Cortex of kidney (tissue), 1 donor: ENCODE measurements at places on chromosomes 2 and 18.

DNA sequence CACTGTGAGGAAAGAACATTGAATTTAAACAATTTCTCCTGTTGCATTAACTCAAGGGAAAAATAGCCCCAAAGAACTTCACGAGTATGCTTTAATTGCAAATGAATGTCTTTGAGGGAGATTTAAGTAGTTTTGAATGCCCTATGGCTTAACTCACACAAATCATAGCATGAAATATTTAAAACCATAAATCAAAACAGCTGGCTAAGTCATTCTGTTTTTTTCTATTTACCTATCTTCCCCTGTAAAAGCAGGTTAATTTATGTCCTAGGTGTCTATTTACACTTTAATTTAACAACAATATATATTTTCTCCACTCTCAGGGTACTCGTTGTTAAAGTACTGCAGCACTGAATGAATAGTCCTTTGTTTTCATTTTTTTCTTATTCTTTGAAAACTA, 118.8 kb upstream of the PIEZO2 start:
- DNase-seq = no peak

DNA sequence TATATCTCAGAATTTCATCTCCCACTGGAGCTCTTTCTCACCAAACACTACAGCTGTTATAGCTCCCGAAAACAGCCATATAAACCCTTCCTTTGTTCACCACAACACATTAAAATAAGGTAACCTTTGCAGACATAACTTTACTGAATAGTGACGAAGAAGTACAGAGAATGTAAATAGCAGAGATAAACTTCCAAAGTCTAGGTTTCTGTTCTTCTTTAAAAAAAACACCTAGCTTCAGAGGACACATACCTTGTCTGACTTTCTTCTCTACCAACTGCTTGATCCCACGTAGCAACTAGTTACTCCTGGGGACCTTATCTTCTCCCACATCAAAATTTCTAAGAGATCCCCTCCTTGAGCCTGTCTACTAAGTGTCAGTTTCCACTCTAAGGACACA, 32.3 kb downstream of the ATL2 start:
- DNase-seq = no peak

DNA sequence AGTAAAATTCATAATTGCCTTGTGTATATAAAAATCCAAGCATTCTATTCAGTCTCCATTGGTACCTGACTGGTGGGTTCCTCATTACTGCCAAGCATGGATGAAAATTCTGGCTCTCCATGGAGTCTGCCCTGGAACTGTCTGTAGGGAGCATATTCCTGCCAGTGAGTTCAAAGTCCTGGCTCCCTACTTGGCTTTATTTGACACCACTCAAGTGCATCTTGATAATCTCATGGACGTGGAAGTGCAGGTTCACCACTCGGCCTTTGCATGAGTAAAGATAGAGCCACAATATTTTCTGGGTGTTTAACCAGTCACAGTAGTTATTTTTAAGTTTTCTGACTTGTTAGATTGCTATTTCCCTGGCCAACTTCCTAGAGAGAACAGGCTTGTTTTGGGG, 63.5 kb downstream of the CNTNAP5 start:
- DNase-seq = no peak

DNA sequence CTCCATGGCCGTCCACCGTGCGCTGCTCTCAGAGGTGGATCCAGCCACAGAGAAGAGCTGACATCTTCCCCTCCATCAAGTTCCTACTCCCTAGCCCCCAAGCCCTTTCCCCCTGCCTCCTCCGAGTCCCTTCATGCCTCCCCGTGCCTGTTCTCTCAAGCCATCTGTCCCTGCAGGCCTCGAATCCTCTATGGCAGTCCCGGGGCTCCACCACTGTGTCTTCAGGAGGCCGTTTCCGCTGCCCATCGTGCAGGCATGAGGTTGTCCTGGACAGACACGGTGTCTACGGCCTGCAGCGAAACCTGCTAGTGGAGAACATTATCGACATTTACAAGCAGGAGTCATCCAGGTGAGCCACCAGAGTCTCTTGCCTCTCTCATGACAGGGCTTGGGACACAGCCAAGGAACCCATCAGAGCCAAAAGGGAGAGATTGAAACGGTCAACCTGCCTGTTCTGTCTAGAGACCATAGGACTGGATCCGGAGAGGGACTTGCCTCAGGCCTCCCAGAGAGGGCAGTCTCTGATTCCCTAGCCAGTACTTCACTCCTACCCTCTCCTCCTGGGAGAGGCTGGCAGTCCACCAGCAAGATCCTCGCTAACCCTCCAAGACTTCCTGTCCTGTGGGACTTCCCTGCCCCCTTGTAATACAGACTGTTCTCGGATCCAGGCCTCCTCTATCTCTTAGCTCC, 9.7 kb downstream of the UCN start:
- no peak for DNase-seq

- DNase-seq = no peak
These were observed 124.1 kb downstream of the DNAH6 start for GRCh38 chr2:84640411-84640810.

DNA sequence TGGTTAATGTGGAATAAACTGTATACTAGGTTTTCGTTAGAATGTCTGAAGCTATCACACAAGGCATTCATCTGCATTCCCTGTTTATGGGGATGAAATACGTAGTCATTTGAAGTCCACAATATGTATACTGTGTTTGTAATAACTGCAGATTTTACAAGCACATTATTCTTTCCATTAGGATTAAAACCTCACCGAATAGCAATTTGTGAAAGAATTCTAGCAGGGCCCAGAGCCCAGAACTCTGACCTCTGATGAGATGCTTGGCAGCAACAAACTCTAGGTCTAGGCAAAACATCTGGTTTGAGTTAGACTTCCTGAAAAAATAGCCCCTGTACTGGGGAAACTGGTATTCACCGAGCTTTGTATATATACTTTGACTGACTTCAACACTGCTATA, 158.2 kb downstream of the SRBD1 start:
- no peak for DNase-seq

DNA sequence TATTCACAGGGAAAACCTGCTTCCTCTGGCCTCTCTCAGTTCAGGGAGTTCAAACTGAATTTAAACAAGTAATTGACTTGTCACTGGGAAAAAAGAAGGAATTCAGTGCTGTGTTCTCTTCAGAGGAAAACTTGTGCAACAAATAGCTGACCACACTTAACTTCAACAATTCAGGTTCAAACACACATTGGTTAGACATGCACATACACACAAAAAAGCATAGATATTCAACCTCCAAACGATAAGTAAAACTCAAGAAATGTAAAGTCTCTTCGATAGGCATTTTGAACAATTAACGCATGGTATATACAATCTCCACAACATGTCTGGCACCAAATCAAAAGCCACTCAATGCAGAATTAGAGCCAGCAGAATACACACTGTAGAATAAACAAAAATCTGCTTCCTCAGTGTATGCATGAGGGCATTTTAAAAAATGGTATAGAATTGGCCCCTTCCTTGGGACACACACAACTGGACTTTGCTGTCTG, 269.0 kb downstream of the TCF4 start:
- DNase-seq = no peak

DNA sequence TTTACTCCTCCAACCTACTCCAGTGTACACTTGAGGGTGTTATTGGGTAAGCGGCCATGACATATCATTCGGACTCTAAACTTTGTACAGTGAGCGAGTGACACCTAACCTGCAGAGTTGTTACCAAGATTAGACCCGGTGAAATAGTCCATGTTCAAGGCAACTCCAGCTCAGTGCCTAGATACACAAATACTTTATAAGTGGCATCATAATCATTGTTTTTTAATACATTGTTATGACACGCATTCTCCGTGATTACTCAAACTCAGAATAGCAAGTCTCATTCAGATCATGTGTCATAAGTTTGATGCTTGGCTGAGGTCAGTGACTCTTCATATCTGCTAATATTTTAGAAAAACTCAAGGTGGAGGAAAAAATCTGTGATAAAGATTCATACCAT, 597.8 kb downstream of the DCC start:
- DNase-seq = no peak

DNA sequence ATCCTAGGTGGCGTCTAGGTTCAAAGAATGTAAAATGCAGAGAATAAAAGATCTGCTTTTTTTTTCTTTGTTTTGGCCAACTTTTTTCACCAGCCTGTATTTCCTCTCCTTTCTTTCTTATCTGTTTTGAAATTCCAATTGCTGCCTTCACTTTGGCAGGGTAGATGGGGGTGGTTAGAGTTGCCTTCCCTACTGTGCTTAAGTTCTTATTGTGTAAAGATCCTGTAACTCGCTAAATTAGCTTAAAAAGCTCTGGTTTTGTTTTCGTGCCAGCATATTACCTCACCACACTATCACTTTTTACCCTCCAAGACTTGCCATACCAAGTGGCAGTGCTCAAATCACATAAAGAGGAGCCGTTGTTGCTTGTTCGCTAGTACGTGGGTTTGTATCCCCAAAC, 921.7 kb downstream of the DPP10 start:
- DNase-seq = no peak

- DNase-seq = no peak
These were observed 25.9 kb upstream of the IMPA2 start for GRCh38 chr18:11955239-11956029.

DNA sequence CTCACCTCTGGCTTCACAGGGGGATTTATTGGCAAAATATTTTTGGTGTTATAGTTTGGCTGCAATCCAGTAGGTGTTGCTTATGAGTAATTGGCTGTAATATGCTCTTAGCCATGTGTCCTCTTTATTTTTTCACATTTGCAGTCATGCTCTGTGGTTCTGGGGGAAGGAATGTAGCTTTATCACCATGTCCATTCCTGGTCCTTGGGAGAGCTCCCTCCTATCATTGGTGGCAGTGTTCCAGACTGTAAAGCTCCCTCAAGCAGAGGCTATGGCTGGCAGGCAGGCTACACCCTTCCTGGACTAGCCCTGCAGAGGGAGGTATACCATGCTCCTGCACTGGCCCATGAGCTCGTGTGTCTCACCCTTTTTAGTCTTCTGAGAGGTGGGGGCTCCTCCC, 120.0 kb upstream of the FSIP2 start:
- DNase-seq = no peak

DNA sequence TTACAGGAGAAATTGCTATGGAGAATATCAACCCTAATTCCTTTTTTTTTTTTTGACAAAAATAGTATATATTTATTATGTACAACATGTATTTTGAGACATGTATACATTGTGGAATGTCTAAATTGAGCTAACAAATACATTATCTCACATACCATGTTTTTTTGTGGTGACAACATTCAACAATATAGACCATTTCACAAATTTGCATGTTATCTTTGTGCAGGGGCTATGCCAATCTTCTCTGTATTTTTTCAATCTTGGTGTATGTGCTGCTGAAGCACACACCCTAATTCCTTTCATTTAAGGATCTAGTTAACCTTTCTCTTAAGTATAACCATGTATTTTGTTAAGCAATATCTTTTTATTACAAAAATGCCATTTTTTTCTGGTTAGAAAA, 13.2 kb downstream of the SLC39A10 start:
- DNase-seq = no peak

DNA sequence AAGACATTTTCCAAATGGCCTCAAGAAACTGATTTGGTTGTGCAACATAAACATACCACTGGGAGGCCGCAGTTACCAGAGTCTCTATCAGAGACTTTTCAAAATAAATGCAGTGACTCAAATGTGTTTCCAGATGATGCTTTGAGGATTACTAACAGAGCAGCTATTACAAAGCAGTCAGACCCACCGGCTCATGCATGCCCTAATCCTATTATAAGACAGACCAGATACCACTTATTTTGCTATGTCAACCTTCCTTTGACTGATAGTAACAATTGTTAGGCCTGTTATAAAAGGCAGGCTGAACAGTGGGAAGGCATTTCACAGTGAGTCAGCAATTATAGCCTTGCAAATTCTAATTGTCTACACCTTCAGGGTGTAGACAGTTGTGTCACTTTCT, 217.7 kb downstream of the LRRTM1 start:
- no peak for DNase-seq

GRCh38 chr2:79638410-79638809, 125.6 kb downstream of the CTNNA2 start:
- no peak for DNase-seq

DNA sequence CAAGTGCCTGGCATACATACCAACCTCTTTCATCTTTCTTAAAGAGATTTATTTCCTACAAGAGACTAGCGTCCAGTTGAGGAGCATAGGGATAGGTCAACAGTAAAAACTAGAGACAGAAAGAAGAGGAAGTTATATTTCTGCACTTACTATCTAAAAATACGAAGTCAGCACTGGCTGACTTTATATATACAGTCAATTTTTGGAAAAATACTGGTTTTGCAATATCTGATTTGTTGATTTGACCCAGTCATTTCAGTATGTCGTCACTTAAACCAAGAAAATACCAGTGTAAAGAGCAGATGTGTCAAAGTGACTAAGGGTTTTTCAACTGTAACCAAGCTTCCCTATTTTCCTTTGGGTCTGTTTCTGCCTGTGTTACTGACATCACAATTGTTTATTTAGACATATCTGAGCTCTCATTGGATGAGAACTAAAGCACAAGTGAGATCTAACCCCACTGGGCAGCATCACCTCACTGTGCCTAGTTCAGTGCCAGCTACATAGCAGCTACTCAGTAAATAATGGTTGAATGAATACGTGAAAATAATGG, 23.0 kb downstream of the CYTIP start:
- DNase-seq = no peak

- DNase-seq = no peak
These were observed 55.4 kb downstream of the BOLA3 start for GRCh38 chr2:74092275-74092674.

DNA sequence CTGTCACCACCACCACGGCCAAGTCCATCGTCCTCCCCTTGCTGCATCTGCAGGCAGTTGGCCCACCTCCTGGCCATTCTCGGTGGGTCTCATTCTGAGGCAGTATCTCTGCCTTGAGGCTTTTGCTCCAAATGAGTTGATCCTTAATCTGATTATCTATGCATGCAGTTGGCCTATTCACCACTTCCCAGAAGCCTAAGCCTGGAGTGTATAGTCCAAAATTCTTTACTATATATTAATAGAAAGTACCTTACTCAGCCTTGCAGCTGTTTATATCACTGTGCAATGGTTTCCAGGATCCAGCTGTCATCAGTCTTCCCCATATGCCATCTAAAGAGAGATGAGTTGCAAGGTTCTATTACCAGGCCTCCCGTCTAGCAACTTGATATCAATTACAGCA, 292.4 kb downstream of the SS18 start:
- DNase-seq = no peak

- DNase-seq = no peak
These were observed 73.9 kb upstream of the NCKAP5 start for GRCh38 chr2:133641942-133642725.

- no peak for DNase-seq
These were observed 169.4 kb downstream of the THADA start for GRCh38 chr2:43426305-43427031.

DNA sequence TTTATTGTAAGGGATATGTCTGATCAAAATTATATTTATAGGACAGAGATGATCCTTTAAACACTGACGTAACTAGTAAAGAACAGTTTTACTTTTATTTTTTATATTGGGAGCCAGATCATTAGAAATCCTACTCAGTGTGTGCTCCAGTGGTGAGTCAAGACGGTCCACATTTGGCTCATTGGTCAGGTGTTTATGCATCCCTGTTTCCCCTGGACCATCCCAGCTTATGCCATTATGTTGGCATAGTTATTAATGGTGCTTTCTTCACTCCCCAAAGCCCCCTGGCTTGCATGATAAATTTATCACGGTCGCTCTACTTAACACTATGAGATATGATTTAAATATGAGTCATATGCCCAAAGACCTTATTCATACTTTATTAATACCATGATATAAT, 293.4 kb downstream of the XIRP2 start:
- no peak for DNase-seq

- no peak for DNase-seq
These were observed 435.6 kb downstream of the TDRD15 start for GRCh38 chr2:21559351-21559750.
